ENCODE measurements at places on chromosomes 2 and 18. TPM values are rescaled to one million over a fixed set of nuclear protein-coding genes. Genes with fewer than 3 reads are reported as not detected.

GPR155 gene
- total RNA-seq = 2.8 TPM

FEV gene
- total RNA-seq = 6.7 TPM

ARHGEF33 gene
- 1.3 TPM for total RNA-seq

RAB27B gene
- total RNA-seq = 2.5 TPM

GPR39 gene
- total RNA-seq = 14.7 TPM

CRYBA2 gene
- 9.4 TPM for total RNA-seq

MYCN gene
- 5.0 TPM for total RNA-seq

ITPRIPL1 gene
- 1.3 TPM for total RNA-seq

RAX gene
- not detected for total RNA-seq

KRTCAP3 gene
- 82.4 TPM for total RNA-seq

PRSS56 gene
- not detected for total RNA-seq

COBLL1 gene
- 45.8 TPM for total RNA-seq

- no peak for DNase-seq
These were observed 165.6 kb downstream of the KLHL29 start for GRCh38 chr2:23550553-23550952.

DNA sequence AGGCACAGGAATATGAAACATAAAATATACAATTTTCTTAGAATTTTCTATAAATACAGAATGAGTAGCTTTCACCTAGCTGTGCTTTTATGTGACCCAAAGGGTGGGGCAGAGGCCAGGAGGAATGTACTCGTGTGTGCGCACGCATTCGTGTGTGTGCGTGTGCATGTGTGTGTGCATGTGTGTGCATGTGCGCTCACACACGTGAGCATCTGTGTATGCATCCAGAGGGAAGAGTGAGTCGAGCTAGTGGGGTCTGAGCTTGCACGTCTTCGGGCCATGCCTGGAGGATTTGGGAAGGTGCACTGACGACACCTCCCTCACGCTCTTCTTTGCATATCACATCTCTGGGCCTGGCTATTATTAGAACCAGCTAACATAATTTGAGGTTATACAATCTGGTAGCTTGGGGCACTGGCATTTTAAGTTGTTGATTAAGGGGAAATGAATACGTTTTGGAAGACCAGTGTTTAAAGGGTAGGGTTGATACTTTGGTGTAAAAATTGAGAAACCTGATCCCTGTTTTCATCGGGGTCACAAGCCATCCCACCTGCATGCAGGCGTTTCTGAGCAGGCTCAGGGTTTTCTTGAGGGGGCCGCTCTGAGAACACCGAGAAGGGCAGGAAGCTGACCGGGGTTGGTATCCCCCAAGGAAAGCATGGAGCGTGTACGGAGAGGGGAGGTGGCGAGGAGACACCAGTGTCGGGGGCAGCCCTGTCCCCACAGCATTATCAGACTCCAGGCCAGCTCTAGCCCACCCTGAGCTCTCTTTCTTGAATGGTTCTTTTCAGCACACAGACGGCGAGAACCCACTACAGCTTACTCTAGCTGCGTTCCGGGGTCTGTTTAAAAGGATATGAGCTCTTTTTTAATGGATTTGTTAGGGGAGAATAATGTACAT, 85.3 kb downstream of the LRRFIP1 start:
- DNase-seq = no peak

DNA sequence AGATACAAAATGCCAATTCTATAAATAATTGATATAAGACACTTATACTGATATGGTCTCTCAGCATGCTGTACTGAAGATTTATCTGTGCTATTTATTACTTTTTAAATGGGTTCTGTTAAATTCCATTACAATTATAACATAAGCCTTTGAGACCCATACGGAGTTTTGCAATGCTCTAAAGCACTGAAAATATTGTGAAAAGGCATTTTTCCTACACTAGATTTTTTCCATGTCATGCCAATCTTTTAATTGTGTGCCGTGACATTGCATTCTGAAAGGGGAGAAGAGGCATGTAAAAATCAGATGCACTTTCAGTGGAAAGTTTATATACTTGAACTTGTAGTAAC, 46.5 kb downstream of the EFEMP1 start:
- DNase-seq = no peak

- peak; percentile 68 for DNase-seq
These were observed 4.2 kb upstream of the HOXD13 start for GRCh38 chr2:176088048-176088936.

DNA sequence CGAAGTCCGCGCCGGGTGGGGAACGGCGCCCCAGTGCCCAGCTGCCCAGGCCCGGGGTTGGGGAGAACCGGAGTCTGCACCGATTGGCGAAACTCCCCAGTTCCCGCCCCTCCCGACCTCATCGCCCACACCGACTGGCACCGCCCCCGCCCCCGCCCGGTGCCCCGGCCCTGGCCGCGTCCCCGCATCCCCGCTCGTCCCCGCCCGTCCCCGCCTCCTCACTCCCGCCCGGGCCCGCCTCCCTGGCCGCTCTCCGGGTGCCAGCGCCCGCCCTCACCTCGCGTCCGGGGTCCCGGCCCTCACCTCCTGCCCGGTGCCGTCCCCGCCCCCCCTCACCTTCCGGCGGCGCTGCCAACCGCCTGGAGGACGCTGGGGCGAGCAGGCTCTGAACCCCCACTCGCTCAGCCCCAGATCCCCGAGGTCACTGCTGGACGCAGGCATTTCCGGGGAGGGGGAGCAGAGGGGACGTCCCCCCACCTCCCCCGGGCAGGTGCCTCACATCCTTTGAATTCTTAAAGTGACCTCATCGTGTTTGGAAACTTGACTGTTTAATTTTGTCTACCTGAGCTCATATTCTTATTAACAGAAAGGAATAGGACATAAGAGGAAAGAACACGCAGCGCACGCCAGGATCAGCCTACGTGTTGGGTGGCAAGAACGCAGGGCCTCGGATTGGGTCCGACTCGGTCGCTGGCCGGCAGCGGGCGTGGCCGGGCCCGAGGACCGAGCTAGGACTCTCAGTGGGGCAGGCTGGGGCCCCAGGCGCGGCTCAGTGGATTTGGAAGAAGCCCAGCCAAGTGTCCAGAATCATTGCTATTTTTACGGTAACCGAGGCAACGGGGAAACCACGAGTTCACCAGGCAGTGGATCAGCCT, at the start of gene FAM110C:
FAM110C (minus strand) TSS at position 35 of the 875 bp plus-strand sequence. CDS start 120 bp downstream, outside the sequence.
- DNase-seq = peak; percentile 90

GRCh38 chr18:57854726-57855125, 51.6 kb upstream of the ATP8B1 start:
- DNase-seq = no peak

DNA sequence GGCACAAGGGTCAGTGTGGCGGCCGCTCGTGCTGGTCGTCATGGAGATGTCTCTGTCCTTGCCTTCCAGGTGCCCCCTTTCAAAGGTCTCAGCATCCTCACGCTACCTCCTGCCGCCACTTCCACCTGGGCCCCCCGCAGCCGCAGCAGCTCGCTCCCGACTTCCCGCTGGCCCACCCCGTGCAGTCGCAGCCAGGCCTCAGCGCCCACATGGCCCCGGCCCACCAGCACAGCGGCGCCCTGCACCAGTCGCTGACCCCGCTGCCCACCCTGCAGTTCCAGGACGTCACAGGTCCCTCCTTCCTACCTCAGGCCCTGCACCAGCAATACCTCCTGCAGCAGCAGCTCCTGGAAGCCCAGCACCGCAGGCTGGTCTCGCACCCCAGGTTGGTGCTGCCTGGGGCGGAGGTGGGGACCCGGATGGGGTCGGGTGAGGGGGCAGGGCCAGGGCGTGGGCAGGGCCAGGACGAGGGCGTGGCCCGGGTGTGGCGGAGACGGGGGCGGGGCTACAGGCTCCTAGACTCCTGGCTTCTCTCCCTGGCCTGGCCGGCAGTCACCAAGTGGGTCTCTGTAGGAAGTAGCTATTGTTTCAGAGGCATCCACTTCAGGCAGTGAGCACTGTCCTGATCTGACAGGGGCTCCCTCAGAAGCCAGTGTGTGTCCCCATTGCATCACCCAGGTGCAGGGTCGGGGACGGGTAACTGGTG, 223.7 kb downstream of the LOXHD1 start:
- no peak for DNase-seq

DNA sequence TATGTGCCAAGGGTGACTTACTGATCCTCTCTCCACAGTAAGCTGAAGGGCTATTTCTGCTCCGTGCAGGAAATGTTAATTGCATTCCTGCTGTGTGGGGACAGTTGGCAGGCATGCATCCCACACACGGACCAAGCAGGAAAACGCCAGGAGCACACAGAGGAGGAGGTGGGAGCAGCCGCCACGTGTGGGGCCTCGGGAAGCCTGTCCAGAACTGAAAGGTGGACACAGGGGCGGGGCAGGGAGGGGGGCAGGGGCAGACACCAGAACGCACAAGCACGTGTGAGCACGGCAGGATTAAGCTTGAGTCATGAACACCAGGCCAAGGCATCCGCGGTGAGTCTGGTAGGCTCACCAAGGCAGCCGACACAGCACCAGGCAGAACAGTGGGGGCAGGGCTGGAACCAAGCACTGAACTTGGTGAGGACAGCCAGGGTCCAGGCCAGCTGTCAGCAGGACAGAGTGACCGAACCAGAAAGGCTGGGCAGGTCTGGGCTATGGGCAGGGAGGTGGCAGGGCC, 177.1 kb downstream of the EIPR1 start:
- no peak for DNase-seq

- DNase-seq = peak; percentile 62
These were observed 64.3 kb downstream of the BABAM2 start for GRCh38 chr2:27954771-27955383.

- DNase-seq = no peak
These were observed 2.4 kb downstream of the MARS2 start for GRCh38 chr2:197707316-197708213.

- DNase-seq = no peak
These were observed 512.7 kb downstream of the CMPK2 start for GRCh38 chr2:6352906-6353515.

- no peak for DNase-seq
These were observed 33.9 kb downstream of the ORC2 start for GRCh38 chr2:200929334-200930249.

- DNase-seq = no peak
These were observed 57.1 kb downstream of the ADCYAP1 start for GRCh38 chr18:961644-962355.

DNA sequence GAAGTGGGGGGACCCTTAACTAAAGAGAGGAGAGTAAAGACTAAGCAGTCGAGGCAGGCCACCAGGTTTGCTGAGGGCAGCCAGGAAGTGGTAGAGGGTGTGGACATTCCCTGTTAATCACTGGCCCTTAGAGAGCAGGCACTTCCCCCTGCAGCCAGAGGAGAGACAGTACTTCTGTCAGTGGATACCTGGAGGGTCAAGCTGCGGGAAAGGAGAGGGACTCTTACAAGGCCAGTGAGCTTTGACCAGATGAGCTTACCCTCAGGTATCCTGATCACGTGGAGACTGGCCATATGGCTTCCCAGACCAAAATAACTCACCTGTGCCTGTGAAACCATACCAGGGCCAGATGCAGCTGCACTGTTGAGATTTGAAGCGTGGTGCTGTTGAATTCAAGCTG, 28.6 kb downstream of the ITGA6 start:
- DNase-seq = peak; percentile 57

DNA sequence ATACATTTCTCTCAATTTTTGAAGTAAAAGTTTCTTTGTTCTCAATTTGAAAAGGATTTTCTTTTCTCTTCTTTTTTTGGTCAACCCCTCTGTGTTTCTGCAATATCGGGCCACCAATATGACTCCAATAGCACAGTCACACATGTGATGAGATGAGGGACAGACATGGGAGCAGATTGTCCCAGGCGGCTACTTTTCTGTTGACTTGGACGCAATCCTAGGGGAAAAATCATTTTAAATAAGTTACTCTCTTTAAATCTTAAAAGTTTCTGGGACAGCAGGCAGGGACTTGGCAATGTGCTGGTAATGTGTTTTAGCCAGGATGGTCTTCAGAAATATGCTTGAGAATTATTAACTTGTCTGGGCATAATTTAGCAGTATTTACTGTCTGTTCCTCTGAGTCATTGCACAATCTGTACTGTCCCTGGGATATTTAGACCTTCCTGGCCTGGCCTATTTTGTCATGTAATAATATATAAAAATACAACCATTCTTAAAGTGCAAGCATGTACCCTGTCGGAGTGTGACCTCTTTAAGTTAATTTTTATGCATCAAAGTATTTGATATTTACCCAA, 388.5 kb upstream of the FANCL start:
- no peak for DNase-seq

DNA sequence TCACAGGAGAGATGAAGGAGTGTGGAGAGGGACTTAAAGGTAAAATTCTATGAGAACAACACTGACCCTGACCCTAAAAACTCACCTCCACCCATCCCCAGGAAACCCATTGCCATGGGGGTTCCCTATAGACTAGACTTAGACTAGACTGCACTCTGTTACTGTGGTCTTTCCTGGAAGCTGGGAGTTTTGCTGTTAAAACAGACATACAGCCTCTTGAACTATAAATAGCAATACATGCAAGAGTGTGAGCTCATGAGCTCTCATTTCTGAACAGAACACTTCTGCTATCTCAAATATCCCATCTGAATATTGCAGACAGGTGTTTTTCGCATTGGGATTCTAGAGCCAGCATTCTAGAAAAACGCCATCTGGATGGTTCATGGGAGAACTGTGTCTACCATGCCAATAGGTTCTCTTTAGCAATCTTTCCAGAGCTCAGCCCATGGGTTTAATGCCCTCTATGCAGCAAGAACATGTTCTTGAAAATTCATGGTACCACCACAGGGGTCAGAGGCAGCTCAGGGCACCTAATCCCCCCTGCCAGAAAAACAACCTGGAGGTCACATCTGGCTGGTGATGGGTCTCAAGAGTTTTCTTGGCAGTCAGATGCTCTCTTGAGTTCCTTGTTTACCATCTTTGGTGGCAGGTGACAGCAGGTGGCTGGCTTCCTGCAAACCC, 51.9 kb downstream of the SLC14A2 start:
- no peak for DNase-seq

DNA sequence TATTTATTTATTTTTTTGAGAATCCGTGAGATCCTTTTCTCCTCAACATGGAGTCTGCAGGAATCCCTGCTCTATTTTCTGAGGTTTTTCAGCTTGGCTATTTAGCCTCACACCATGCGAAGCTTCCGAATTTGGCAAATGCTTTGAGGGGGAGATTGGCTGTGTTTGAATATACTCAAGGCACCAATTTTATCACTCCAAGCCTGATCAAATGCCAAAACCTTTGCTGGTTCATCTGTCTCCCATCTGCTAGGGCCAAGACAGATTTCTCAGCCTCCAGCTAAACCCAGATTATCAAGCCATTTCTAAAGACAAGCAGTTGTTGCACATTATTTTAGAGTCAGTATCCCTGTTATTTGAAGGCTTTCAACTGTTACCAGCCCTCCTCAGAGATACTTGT, 295.7 kb downstream of the XIRP2 start:
- DNase-seq = no peak

DNA sequence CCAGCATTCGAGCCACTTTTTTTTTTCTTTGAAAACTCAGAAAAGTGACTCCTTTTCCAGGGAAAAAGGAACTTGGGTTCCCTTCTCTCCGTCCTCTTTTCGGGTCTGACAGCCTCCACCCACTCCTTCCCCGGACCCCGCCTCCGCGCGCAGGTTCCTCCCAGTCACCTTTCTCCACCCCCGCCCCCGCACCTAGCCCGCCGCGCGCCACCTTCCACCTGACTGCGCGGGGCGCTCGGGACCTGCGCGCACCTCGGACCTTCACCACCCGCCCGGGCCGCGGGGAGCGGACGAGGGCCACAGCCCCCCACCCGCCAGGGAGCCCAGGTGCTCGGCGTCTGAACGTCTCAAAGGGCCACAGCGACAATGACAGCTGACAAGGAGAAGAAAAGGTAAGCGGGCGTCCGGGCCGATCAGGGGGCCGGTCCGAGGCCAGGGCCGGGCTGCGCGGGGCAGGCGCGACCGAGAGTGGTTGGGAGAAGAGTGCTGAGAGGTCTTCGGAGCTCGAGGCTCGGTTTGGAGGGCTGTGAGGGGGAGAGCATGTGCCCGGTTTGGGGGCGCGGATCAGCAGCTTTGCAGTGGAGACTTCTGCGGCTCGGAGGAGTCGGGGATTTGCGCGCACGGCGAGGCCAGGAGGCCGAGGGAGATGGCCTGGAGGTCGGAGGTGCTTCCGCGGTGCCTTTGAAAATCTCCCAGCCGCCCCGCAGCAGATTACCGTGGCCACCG, 502 bp downstream of the EPAS1 start:
- peak; percentile 94 for DNase-seq
